ENCODE measurements at places on chromosomes 3 and 15.

- no peak for DNase-seq
These were observed 7.3 kb upstream of the TRNT1 start for GRCh38 chr3:3119393-3119851.

DNA sequence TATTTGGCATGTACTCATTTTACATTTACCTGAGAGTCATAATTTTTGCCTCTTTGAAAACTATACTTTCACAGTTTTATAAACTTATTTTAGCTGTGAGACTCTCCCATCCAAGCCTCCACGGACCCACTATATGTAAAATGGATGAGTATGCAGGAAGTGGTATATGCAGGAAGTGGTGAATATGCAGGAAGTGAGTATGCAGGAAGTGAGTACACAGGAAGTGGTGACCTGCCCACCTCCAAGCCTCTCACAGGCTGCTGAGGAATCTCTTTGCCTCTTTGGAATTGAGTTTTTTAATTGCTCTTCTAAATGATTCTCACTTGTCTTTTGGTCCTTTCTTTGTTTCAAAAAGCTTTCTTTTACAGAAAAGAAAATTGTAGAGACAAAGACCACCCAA, 85.2 kb downstream of the KBTBD8 start:
- DNase-seq = peak; percentile 7

GRCh38 chr15:65903296-65904073, 34.2 kb downstream of the RAB11A start:
- no peak for DNase-seq

DNA sequence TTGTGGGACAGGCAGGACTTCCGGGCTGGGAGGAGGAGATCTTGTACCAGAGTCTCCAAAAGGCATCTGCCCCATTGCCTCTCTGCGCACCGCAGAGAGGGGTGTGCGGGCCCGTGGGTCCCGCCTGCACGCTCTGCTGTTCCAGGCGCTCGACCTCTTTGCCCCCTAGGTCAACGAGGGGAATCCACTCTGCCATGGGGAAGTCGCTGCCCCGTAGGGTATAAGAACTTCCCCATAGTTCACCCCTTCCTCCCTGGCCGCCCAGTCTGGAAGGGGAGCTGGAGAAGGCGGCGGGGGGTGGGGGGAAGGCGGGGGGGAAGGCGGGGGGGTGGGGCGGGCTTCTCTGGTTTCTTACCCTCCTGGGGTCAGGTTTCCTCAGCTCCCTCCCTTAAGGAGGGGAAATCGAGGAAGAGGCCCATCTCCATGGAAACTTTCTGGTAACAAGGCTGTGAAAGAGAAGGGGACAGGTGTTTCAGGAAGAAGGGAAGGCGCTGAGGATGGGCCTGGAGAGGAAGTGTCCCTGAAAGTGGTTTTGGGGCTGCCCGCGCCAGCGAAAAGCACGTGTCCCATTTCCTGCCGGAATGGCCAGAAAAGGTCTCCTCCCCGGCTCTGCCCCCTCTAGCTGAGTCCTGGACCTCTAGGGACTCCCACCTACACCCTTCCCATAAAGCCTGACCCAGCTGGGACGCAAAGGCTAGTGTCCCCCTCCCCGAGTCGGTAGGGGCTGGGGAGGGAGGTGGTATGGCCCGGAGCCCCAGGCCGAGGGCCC, 27.5 kb downstream of the NR1I2 start:
- DNase-seq = no peak

DNA sequence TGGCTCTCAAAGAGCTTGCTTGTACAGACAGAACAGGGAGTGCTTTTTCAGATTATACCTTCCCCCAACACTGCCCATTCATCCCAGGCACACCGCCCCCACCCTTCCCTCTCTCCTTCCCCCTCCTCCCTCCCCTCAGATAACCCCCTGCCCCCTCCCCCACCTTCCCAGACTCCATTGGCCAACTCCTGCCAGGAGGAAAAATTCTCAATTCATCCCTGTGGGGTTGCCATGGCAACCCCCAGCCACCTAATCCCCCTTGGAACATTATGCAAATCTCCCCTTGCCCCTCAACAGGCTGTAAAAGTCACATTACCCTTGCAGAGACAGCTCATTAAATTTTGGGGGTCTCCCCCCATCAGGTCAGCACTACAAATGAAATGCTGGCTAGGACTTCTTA, 14.3 kb downstream of the TLE3 start:
- no peak for DNase-seq

DNA sequence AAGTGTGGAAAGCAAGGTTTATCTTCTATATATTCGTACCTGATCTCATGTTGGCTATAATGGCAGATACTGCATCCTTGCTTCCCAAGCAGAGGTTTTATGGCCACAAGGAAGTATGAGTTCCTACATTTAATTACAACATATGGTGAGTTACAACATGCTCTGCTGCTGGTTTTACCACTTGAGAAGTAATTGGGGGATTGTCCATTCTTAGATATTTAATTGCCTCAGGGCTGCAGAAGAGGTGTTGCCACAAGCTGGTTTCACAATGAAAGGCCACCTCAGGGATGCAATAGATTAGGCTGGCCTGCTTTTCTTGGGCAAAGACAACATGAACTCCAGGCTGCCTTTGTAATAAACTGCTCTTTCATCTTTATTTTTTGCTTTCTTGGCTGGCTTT, 48.6 kb downstream of the RAP2B start:
- DNase-seq = no peak

GRCh38 chr3:112811917-112812660, 34.6 kb downstream of the CD200R1L start:
- no peak for DNase-seq

- no peak for DNase-seq
These were observed 28.1 kb downstream of the DNAJB8 start for GRCh38 chr3:128438488-128439072.

GRCh38 chr3:73299184-73299691, 237.8 kb downstream of the EBLN2 start:
- no peak for DNase-seq

- DNase-seq = no peak
These were observed 150.1 kb upstream of the TGFBR2 start for GRCh38 chr3:30456264-30456663.

DNA sequence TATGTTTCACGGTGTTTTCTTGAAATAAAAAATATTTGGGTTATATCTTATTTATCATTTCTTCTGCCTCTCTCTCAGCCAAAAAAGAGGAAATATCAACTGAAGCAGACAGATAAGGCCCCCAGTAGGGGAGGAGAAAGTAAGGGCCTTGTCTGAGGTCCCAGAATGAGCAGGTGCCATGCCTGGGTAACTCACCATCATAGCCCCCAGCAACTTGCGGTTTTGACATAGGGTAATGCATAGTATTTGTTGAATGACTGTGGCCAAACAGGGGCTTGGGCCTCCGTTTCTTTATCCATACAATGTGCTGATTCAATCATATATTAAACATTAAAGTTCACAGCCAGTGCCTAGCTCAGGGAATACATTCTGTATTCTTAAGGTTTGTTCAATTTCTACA, 119.6 kb downstream of the ABI3BP start:
- DNase-seq = no peak

DNA sequence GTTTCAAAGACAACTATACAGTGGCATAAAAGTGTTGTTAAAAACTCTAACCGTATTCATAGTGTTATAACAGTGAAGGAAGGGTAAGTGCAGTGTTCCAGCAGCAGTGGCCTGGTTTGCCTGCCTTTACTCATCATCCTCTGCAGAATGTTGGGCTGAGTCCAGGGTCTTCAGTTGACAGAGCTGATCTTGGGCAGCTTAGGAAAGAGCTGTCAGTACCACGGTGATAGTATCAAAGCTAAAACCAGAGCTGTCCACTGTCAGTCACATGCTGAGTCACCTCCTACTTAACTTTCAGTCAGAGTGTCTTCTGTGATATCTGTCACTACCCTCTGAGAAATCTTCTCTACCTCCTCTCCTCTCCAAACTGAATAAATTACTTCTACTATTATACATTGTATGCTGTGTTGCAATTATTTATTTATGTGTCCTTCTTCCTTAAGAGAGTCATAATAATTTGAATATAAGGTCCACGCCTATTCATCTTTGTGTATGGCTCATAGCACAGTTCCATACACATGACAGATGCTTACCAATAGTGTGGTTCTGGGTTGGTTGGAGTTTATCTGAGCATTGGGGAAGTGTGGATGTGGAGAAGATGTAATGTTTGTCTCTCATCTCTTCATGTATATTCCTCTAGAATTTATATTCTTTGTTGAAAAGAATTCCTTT, 242.1 kb downstream of the ZIC1 start:
- DNase-seq = no peak

DNA sequence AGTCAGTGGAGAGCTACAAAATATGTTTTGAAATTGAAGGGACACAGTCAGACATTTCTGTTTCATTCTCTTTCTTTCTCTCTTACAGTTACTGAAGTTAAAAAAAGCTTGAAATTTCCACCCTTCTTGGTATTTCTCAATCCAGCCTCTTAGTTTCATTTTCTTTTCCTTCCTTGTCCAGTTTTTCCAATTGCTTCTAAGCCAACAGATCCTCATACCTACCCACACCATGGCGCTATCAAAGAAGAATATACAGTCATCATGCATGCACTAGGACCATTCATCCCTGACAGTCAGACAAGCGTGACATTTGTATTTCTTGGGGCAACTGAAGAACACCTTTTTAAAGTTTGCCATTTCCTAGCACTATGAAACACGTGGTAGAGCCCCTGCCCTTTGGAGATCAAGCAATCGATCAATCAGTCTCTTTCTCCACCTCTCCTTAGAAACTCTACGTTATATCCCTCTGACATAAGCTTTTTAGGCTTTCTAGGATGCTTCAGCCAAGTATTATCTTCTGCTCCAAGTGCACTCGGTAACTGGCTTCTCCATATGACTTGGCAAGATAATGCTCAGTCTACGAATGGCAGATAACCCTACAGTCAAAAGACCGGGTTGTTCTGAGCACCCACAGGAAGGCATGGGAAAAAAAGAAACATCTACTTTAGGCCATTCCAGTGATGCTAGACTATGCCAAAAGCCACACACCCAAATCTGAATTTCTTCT, 65.4 kb downstream of the FBN1 start:
- no peak for DNase-seq

GRCh38 chr15:98067339-98067738, 106.8 kb downstream of the ARRDC4 start:
- no peak for DNase-seq

GRCh38 chr15:95857758-95858157, 472.7 kb upstream of the NR2F2 start:
- no peak for DNase-seq

DNA sequence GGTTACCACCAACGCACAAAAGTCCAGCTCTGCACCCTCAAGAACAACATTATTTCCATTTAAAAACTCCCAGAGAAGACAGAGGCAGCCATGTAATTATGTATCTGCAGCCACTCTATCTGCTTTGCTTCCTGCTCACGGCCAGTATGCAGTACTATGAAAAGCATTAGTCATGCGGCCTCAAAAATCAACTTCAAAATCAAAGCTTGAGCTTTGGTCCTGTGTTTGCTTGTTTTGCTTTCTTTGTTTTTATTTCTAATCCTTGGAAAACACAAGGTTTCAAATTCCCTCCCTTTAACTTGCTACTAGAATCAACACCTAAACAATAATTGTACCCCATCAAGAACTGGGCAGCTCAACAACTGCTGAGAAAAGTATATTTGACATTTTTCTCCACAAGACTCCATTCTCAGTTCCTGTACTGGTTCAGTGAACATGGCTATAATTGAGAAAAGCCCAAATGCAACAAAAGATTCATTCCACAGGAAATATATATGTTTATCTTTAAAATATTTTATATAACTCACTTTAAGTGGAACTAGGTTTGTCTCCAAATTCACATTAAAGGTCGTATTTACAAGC, 37.6 kb downstream of the GBE1 start:
- DNase-seq = no peak

GRCh38 chr3:32226875-32227500, 11.5 kb upstream of the CMTM8 start:
- no peak for DNase-seq

- no peak for DNase-seq
These were observed 57.8 kb downstream of the NCEH1 start for GRCh38 chr3:172653004-172653572.

DNA sequence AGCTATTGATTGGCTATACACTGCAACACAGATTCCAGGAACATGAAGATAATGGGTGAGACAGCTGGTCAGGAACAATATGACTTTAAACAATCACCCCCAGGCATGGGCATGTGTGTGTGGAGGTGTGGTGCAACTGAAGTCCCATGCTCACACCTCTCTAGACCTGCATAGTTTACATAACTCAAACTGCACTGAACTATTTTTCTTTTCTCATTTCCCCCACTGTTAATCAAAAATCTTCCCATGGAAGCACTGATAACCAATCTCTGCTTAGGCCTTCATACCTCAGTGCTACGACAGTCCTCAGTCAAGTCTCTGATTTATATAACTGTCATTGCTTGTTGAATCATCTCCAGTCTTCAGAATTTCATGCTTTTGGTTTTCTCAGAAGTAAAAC, 600.2 kb downstream of the NTRK3 start:
- no peak for DNase-seq

- DNase-seq = no peak
These were observed 22.5 kb downstream of the UPK1B start for GRCh38 chr3:119195911-119196310.

- DNase-seq = no peak
These were observed 21.9 kb downstream of the PIK3CB start for GRCh38 chr3:138812806-138813205.

GRCh38 chr3:124837730-124838186, 49.4 kb downstream of the ITGB5 start:
- no peak for DNase-seq

GRCh38 chr3:150589759-150590158, 13.4 kb upstream of the SELENOT start:
- no peak for DNase-seq

DNA sequence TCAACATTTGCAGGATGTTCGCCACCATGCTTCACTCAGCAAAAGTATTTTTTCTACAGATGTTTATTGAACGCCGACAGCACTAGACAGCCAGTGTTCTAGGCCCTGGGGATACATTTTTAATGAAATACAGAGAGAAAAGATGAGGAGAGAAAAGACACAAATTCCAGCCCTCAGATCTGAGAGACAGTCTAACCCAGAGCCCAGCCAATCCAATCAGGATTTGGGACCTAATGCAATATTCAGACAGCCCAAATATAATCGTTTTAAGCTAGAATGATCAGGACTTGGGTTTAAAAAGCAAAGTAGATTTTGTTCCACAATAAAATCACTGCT, 174.8 kb downstream of the SLCO3A1 start:
- DNase-seq = no peak

- DNase-seq = no peak
These were observed 57.5 kb downstream of the HOMER2 start for GRCh38 chr15:82894971-82895520.

- no peak for DNase-seq
These were observed 842 bp downstream of the FSTL1 start for GRCh38 chr3:120449701-120450599.

DNA sequence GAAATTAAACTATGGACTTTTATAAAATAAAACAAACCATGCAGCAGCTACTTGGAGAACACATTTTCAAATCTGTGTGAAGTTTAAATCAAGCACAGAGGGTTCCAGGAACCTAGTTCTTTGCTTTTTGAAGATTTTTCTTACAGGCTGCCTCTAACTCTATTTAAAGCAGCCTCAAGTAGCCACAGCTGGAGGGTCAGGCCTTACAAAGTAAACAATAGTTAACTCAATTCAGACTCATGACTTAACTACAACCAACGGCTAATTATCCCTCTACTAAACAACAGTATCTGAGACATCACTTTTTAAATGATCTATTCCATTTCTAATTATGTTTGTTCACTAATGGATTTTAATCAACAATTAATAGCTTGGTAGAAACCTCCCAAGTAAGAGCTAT, 9.8 kb downstream of the LRIG1 start:
- no peak for DNase-seq
